ENCODE measurements at places on chromosomes 16 and 17.

- no peak for DNase-seq
Observed at GRCh38 chr16:48611329-48612137, 1.6 kb upstream of the N4BP1 start.

- DNase-seq, result no peak
Observed at GRCh38 chr16:14562691-14563491, 67.2 kb downstream of the PARN start.

GRCh38 chr17:73420897-73421296, 109.1 kb upstream of the CDC42EP4 start:
- DNase-seq, result no peak

- no peak for DNase-seq
Observed at GRCh38 chr16:65235339-65236177, 113.7 kb upstream of the CDH11 start.

DNA sequence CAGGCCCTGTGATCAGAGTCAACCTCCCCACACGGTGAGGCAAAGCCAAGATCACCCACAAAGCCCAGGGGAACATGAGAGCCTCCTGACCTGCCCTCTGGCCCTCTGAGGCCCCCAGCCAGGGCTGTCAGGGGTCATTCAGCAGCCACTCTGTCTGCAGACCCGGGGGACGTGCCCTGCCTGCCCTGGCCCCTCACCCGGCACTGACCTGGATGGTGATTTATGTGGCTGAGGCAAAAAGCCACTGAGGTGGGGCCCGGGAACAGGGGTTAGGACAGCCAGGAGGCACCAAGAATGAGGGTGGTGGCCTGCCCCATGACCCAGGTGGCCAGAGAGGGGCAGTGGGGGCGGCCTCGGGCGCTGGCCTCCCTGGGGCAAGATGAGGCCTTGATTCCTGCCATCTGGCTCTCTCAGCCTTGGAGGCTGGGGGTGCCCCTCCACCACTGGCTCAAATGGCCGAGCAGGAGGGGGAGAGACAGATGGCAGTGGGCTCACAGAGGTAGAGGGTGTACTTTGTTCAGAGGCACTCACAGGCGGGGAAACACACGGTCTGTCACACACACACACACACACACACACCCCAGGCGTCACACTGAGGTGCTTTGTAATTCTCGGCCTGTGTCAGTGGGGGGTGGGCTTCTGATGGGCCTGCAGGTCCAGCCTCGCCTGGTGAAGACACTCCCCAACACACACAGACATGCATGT, 174.0 kb upstream of the GSE1 start:
- DNase-seq, result no peak

- DNase-seq, result no peak
Observed at GRCh38 chr17:72165192-72165866, 44.5 kb downstream of the SOX9 start.

GRCh38 chr17:35428229-35428628, 4.1 kb downstream of the SLFN12 start:
- no peak for DNase-seq

GRCh38 chr17:57871155-57871554, 21.3 kb upstream of the MRPS23 start:
- DNase-seq, result no peak

- no peak for DNase-seq
Observed at GRCh38 chr17:73743518-73744201, 99.4 kb upstream of the SDK2 start.
